Aorta (tissue), 5 donors: ENCODE measurements at places on chromosomes 3 and 15. TPM values are rescaled to one million over a fixed set of nuclear protein-coding genes. Genes with fewer than 3 reads are reported as not detected.

GRCh38 chr3:134003066-134003465, 26.7 kb downstream of the SLCO2A1 start:
- no peak overlapping the region for H3K4me3 ChIP-seq
- H3K36me3 ChIP-seq = no peaks in the 10 kb centered on the region
- DNase-seq = no peak
- no peaks in the 10 kb centered on the region for H3K27me3 ChIP-seq

GRCh38 chr15:67066041-67066958, 898 bp downstream of the SMAD3 start:
- peak overlapping the region; percentile 57 for H3K27ac ChIP-seq
- no peaks in the 10 kb centered on the region for H3K4me1 ChIP-seq
- peak overlapping the region; percentile 94 for H3K4me3 ChIP-seq
- peak; percentile 57 for DNase-seq
- no peaks in the 10 kb centered on the region for H3K27me3 ChIP-seq

DNA sequence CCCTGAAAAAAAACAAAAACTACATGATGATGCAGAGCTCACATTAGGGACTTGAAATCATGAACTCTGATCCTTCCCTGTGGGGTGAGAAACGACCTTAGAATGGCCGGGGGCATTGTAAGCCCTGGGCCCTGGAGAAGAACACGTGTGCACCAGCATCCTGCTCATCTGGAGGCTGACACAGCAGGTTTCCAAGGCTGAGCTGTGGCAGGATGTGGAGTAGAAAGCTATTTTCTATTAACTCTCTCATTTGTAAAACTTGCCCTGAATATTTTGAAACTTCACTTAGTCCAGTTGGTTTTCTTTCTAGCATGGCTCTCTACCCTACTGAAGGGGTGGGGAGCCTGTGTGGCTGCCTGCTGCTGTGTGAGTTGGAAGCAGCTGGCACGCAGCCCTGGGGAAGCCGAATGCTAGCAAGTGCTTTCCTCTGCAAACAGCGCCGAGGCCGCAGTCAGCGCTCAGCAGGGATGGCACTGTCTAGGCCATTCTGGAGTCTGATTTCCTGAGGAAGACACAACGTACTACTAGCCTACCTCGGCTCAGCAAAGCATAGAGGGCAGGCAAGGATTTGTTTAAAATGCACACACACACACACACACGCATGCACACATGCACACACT, 58.0 kb downstream of the GABRG3 start:
- no peak overlapping the region for H3K27ac ChIP-seq
- no peak for DNase-seq
- H3K27me3 ChIP-seq = no peaks in the 10 kb centered on the region
- H3K4me3 ChIP-seq = no peak overlapping the region

The TMEM207 gene
- total RNA-seq = not detected

DNA sequence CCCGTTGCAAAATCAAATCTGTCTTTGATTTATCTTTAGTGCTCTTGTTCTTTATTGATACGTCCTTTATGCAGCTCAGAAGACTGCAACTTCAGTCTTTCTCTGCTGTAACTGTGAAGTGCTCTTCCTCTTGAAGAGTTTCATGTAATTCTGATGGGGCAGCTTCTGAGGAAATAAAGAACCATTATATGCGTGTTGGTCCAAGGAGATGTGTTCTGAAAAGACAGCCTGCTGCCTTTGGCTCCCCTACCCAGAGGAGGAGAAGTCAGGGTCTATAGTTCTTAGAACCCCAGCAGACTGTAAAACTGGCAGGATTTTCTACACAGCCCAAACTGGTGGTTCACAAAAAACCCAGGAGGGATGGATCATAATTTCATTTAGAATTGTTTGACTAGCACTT, 22.4 kb upstream of the ABHD10 start:
- DNase-seq = no peak
- H3K4me1 ChIP-seq = no peaks in the 10 kb centered on the region
- no peak overlapping the region for H3K4me3 ChIP-seq
- peaks cover 1% of the 10 kb centered on the region for H3K36me3 ChIP-seq
- H3K27me3 ChIP-seq = no peaks in the 10 kb centered on the region
- H3K27ac ChIP-seq = no peak overlapping the region

- H3K4me3 ChIP-seq = no peak overlapping the region
- no peak for DNase-seq
- no peaks in the 10 kb centered on the region for H3K36me3 ChIP-seq
Measured at GRCh38 chr3:137988982-137989381, 21.0 kb upstream of the CLDN18 start.

DNA sequence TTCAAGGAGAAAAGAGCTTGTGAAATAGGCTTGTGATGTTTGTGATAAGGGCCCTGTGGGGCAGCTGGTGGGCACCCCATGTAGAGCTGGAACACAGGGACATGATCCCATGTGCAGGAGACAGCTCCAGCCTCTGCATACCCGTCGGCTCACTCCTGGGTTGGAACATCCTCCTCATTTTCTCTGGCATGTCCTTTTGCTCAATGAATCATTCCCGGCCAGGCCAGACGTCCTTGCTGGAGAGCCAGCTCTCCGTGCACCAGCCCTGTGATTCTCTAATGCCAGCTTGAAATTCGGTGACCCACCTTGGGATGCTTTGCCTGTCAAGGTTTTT, 77.3 kb downstream of the SMAD3 start:
- no peak overlapping the region for H3K4me3 ChIP-seq
- no peaks in the 10 kb centered on the region for H3K27me3 ChIP-seq
- H3K27ac ChIP-seq = no peak overlapping the region
- H3K36me3 ChIP-seq = no peaks in the 10 kb centered on the region
- no peak for DNase-seq

DNA sequence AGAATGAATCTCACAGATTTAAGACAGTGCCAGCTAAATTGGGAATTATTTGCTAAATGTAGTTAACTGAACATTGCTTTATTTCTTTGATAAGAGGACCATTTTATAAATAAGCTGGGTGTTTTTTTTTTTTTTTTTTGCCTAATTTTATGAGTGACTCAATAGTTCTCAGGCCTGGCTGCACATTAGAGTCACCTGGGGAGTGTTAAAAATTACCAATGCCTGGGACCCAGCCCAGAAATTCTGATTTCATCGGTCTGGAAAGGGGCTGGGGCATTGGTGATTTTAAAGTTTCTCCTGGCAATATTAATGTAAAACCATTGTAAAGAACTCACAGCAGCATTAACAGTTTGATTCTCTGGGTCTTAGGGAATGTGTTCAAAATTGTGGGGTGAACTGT, 51.2 kb upstream of the PHLDB2 start:
- H3K27ac ChIP-seq = peak overlapping the region; percentile 62
- H3K4me1 ChIP-seq = peaks cover 6% of the 10 kb centered on the region
- H3K4me3 ChIP-seq = no peak overlapping the region
- no peaks in the 10 kb centered on the region for H3K27me3 ChIP-seq

GRCh38 chr3:182527745-182528144, 265.6 kb upstream of the ATP11B start:
- no peak for DNase-seq
- H3K27ac ChIP-seq = no peak overlapping the region
- H3K27me3 ChIP-seq = no peaks in the 10 kb centered on the region
- H3K4me3 ChIP-seq = no peak overlapping the region
- H3K36me3 ChIP-seq = no peaks in the 10 kb centered on the region
- no peaks in the 10 kb centered on the region for H3K4me1 ChIP-seq

The ERC2 gene
- 0.55 TPM for total RNA-seq

DNA sequence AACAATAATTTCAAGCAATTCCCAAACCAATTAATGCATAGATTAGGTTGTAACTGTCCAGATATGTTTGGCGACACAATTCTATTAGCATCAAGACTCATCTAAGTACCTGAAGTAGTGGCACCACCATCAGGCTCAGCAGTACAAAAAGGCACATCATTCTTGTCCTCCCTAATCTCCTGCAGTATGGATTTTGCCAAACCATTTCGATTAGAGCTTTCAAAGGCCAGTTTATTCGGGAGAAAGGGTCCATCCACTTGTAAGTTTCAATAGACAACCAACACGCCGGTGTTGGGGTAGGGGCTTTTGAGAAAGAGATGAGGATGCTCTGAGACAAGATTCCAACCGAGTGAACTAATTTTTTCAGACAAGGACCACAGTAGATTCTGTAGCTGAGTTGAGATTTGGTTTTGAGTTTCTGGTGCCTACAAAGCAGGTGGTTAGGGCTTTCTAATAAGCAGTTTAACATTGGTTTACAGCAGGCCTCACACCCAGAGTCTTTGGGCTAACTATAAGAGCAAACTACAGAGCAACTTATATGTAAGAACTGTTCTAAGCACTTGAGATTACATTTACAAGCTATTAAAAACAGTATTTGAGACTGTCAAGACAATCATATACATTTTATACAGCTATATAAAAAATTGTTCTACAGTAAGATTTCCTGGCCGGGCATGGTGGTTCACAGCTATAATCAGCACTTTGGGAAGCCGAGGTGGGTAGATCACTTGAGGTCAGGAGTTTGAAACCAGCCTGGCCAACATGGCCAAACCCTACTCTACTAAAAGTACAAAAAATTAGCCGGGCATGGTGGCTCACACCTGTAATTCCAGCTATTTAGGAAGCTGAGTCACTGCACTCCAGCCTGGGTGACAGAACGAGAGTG, 4.5 kb downstream of the RPL22L1 start:
- H3K27ac ChIP-seq = no peak overlapping the region
- H3K36me3 ChIP-seq = no peaks in the 10 kb centered on the region
- DNase-seq = no peak
- H3K4me1 ChIP-seq = no peaks in the 10 kb centered on the region
- no peaks in the 10 kb centered on the region for H3K27me3 ChIP-seq

The AGBL1 gene
- total RNA-seq = 0.21 TPM

GRCh38 chr3:17411157-17411877, 331.1 kb downstream of the TBC1D5 start:
- no peaks in the 10 kb centered on the region for H3K36me3 ChIP-seq
- no peaks in the 10 kb centered on the region for H3K4me1 ChIP-seq
- no peak overlapping the region for H3K27ac ChIP-seq
- DNase-seq = no peak

DNA sequence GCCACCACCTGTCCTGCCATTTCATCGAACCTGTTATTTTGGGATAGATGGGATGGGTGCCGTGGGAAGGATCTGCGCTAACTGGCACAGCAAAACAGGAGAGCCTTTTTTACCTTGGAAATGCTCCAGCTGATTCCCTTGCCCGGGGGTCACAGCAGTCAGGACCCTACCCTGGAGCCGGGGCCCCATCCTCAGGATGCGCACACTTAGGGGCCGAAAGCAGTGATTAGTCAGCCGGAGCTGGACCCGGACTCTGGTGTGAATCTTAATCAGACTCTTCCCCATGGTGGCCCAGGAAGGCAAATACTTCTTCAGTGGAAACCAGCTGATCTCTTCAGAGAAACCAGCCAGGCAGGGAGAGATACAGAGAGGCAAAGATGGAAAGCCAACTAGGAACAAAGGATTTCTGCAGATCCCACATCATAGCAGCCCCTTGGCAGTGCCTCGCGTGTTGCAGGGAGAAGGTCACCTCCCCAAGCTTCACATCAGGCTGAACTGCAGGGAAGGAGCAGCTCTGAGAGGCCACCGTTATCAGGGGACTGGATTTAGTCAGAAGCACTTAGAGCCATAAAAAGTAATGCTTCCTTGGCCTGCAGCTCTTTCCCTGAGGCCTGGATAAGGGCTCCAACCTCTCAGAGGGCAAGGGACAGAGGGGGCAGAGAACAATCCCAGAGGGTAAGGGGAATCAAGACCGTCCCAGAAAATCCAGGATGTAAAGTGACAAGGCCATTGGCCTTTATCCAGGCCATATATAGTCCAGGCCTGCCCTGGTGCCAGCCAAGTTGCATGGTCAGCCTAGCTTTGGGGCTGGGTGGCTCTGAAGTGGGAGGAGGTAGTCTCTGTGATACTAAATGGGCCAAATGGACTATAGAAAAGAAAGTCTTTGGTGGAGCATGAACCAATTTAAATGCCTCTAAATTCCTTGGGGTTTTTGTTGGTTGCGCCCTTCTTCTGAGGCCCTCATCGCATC, 52.9 kb downstream of the WDR76 start:
- H3K36me3 ChIP-seq = no peaks in the 10 kb centered on the region
- no peak for DNase-seq
- no peak overlapping the region for H3K27ac ChIP-seq
- H3K4me1 ChIP-seq = no peaks in the 10 kb centered on the region
- H3K4me3 ChIP-seq = no peak overlapping the region

The DNAH12 gene
- total RNA-seq = 0.18 TPM

- H3K27me3 ChIP-seq = no peaks in the 10 kb centered on the region
- no peak overlapping the region for H3K27ac ChIP-seq
- H3K36me3 ChIP-seq = peaks cover 3% of the 10 kb centered on the region
- no peak overlapping the region for H3K4me3 ChIP-seq
Measured at GRCh38 chr3:9778143-9779074, 8.7 kb upstream of the CAMK1 start.

DNA sequence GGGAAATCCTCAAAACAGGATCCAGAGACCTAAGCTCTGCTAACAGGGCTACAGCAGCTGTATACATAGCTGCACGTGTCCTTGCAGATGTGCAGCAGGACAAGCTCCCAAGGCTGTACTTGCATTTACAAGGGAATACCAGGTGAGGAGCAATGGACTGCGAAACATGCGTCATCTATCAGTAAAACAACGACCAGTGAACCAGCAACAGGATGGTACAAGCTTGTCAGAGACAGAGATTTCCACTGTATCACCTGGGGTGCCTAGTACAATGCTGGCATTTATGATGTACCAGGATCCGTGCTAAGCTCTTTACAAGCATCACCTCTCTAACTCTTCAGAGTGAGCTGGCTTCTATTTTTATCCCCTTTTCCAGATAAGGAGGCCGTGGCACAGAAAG, 227.3 kb downstream of the FOXP1 start:
- no peak for DNase-seq
- no peaks in the 10 kb centered on the region for H3K36me3 ChIP-seq
- H3K4me3 ChIP-seq = no peak overlapping the region
- no peak overlapping the region for H3K27ac ChIP-seq
